A549 treated with dexamethasone at 1 μM for 4 hours (cell line): ENCODE measurements at places on chromosomes 1 and 21. TPM values are rescaled to one million over a fixed set of nuclear protein-coding genes. Genes with fewer than 3 reads are reported as not detected.

Gene PRAMEF17
- not detected in 5 replicates for total RNA-seq

Gene THEM5
- total RNA-seq, result not detected in 5 replicates

Gene ALX3
- not detected in 5 replicates for total RNA-seq

Gene CFHR5
- not detected in 5 replicates for total RNA-seq

Gene C1orf87
- not detected in 5 replicates for total RNA-seq

Gene SERPINC1
- total RNA-seq, result 0.06 to 0.16 TPM (median 0.13 TPM) in 4 of 5 replicates, not detected in the other

Gene GSTM1
- 0.21 TPM in 1 of 5 replicates, not detected in the others for total RNA-seq

Gene C1QTNF12
- total RNA-seq, result 0.70 to 2.4 TPM (median 1.5 TPM) in 5 replicates

Gene S100A7
- not detected in 5 replicates for total RNA-seq

Gene RNF186
- not detected in 5 replicates for total RNA-seq

Gene S100A9
- total RNA-seq, result 0.49 to 0.92 TPM (median 0.54 TPM) in 5 replicates

Gene MRPL55
- 66.7 to 74.9 TPM (median 69.3 TPM) in 5 replicates for total RNA-seq

Gene KRTAP20-4
- total RNA-seq, result not detected in 5 replicates

Gene SLC2A5
- total RNA-seq, result 0.35 to 1.1 TPM (median 0.52 TPM) in 5 replicates

Gene AIM2
- total RNA-seq, result not detected in 5 replicates

Gene TLR5
- 0.12 to 0.29 TPM (median 0.25 TPM) in 5 replicates for total RNA-seq

Gene VCAM1
- total RNA-seq, result 0.04 to 0.06 TPM (median 0.05 TPM) in 4 of 5 replicates, not detected in the other

Gene WDR26
- total RNA-seq, result 34.1 to 43.8 TPM (median 38.1 TPM) in 5 replicates

Gene SPEN
- 27.1 to 50.4 TPM (median 43.3 TPM) in 5 replicates for total RNA-seq

Gene ZSCAN20
- 1.6 to 2.4 TPM (median 1.9 TPM) in 5 replicates for total RNA-seq

Gene AQP10
- not detected in 5 replicates for total RNA-seq

Gene GFI1
- total RNA-seq, result 0.08 to 0.30 TPM (median 0.23 TPM) in 5 replicates

Gene CDCP2
- total RNA-seq, result not detected in 5 replicates

Gene PTGS2
- total RNA-seq, result 3.9 to 7.5 TPM (median 5.1 TPM) in 5 replicates
